ENCODE measurements at places on chromosomes 2 and 18.

DNA sequence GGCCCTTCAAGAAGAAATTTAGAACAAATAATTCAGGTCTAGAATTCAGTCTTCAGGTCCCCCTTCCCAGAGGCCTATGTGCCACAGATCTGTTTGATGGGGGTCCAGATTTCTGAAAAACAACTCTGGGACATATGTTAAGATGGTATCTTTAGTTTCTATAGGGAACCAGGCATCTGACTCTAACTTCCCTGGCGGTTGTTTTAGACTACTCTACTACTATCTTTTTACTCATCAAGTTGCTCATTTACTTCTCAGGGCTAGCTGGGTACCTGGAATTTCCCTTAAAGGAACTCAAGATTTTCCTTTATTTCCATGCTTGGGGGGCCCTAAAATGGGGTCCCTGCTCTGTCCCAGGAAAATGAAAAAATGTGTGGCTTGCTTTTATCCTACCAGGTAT is 114.7 kb upstream of the RAB6C start:
- no peak for DNase-seq

GRCh38 chr18:72161691-72162090 is 382.5 kb downstream of the CBLN2 start:
- no peak for DNase-seq

GRCh38 chr2:240226672-240227537 is 86.4 kb upstream of the OTOS start:
- no peak for DNase-seq

DNA sequence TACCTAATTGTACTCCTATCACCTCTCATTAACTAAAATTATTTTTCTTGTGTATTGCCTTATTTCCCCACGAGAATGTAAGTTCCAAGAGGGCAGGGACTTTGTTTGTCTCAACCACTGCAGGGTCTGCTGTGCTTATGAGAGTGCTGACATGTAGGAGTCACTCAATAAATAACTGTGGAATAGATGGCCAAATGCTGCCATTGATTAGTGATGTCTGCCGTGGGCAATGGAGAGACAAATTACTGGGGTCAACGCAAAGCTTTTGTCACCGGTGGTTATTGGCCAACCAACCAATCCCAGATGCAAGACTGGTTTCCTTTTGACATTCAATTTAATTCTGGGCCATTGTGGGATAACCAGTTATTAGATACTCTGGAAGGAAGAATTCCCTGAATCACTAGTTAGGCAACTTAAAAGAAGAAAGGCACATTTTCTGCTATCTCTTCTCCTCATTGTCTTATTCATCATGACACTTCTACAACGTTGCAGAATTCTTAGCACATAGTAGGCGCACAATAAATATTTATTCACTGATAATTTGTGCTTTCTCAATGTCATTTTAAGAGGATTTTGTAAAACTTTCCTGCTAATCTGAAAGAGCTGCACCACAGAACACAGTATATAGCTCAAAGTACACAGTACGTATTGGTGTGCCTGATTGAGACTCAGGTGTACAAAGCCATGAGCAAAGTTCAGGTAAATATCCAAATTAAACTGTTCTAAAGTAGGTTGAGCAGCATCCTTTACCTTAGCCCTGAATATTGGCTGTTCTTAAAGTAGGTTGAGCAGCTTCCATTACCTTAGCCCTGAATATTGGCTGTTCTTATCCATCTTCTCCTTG is 95.9 kb downstream of the ACTR3 start:
- no peak for DNase-seq

GRCh38 chr2:144705328-144706245 is 185.7 kb upstream of the ZEB2 start:
- DNase-seq: no peak

DNA sequence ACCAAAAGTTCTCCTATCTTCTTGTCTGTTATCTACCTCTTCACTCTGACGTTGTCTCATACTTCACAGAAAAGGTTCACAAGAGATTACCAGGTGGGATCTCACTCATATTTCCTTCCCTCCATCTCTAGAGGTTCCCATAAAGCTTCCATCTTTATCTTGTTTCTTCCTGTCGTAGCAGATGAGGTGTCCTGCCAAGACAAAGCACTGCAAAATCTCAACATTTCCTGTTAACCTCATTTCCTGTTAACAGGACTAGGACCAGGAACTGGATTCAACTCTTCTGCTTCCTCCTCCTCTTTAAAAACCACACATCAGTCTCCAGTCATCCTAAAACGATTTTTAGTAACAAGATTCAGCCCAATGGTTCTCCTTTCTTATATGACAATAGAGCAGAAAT is 512.8 kb upstream of the NRP2 start:
- no peak for DNase-seq

- peak; percentile 80 for DNase-seq
Observed at GRCh38 chr2:27380626-27381545, at the start of gene ZNF513. Gene ZNF513, minus strand, starts transcription at chr2:27380734. Its CDS starts 208 bp downstream, at chr2:27380526.

GRCh38 chr2:156383798-156384197 is 51.3 kb upstream of the NR4A2 start:
- DNase-seq: no peak

DNA sequence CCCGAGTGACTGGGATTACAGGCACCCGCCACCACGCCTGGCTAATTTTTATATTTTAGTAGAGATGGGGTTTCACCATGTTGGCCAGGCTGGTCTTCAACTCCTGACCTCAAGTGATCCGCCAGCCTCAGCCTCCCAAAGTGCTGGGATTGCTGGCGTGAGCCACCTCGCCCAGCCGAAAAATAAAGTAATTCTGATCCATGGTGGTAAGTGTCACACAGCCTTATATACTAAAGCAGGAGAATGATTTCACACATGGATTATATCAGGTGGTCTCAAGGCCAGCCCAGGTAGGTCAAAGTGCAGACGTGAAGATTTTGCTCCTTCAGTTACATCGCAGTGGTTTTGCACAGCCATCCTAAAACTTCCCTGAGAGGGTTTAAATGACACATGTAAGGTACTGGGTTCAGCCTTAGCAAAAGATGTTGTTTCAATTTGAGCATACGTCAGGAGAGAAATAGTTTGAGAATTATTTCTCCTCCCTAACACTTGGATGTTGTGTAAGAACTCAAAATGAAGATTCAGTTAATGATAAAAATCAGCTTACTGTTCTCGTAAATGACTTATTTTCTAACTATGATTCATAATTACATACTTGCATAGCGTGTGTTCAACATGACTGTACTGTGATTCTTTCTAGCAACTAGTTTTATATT is 93.0 kb upstream of the SLC39A10 start:
- DNase-seq: no peak

GRCh38 chr2:25018681-25019080 is 23.2 kb upstream of the EFR3B start:
- DNase-seq: no peak

DNA sequence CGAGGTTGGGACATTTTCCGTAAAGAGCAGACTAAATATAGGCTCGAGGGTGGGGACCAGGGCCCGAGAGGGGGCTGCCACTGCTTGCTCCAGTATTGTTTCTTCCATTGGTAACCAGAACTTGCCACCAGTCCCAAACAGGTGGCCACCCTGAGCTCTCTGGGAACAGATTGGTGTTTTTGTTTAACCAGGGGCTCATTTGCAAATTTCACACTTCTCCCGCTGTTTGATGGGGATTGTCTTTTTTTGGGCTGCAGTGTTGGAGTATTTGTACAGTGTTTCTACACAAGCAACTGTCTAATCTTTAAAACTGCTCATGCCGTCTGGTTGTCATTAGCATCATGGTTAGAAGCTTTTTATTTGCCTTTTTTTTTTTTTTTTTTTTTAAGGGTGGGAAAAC is 8.5 kb downstream of the AGAP1 start:
- no peak for DNase-seq

- DNase-seq: no peak
Observed at GRCh38 chr18:12306752-12307700, 1.0 kb upstream of the TUBB6 start.

DNA sequence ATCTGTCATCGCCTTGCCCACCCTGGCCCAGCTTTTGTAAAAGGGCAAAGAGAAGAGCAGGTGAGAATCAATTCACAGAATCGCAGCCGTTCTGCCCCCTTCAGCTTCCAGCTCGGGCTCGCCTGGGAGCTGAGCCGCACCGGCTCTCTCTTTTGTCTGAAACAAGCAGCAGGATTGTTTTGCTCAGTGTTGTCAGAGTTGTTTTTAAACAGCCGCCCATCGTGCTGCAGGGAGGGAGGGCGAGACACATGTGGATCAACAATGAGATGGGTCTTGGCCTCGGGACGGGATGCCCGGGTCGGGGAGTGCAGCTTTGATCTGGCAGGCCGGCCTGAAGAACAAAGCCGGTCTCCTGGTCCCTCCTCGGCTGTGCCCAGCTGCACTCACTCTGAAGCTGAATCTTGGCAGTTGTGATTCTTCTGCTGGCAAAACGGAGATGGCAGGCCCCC is 39.7 kb upstream of the HDAC4 start:
- DNase-seq: no peak

DNA sequence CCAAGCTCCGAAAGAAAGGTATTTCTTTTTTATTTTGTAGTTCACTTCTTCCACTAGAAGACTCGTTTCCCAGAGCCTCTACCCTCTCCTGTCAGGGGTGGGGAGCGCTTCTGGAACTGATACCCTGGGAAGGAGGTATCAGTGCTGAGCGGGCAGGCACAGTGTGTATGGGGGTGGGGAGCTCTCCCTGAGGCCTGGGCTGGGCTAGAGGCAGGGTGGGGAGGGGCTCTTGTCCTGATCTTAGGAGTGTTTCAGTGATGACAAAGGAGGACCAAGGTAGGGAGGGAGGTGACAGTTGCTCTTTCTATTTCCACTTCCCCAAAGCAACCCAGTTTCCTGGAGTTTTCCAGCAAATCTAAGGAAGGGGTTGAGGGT is 65.4 kb downstream of the ARHGAP25 start:
- no peak for DNase-seq

- DNase-seq: no peak
Observed at GRCh38 chr18:48992133-48992532, 41.4 kb upstream of the SMAD7 start.

- DNase-seq: no peak
Observed at GRCh38 chr2:38722271-38723061, 28.7 kb downstream of the SRSF7 start.

DNA sequence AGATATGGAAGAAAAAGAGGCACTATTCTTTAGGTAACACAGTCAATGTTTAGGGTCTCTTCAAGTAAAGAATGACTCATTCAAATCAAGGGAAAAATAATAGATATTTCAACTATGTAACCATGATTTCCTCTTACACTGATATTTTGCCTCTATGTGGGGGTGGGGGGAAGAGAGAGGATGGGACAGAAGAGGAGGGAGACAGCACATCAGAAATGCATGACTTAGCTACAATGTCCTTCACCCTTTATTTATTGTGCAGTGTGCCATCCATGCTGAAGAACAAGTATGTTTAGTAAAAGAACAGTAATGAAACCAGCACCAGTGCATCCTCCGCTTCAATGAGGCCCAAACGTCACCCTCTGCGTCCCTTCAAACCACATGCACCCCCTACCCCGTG is 204.8 kb downstream of the HDAC4 start:
- DNase-seq: no peak

- no peak for DNase-seq
Observed at GRCh38 chr2:239963646-239964205, 61.4 kb downstream of the NDUFA10 start.

GRCh38 chr2:128416806-128417205 is 98.1 kb upstream of the HS6ST1 start:
- no peak for DNase-seq

GRCh38 chr18:28729321-28729720 is 552.4 kb upstream of the CDH2 start:
- DNase-seq: no peak

- no peak for DNase-seq
Observed at GRCh38 chr2:68387408-68388350, 22.6 kb downstream of the PLEK start.

DNA sequence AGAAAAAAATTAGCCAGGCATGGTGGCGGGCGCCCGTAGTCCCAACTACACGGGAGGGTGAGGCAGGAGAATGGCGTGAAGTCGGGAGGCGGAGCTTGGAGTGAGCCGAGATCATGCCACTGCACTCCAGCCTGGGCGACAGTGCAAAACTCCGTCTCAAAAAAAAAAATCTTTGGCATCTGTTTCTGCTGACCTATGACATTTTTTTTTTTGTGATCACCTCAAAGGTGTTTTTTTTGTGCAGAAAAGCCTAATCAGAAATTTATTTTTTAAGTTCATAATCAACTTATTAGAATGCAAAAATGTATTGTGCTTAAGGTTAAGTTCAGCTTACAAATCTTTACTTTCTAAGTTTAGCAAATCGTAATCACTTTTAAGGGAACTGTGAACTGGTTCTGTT is 45.6 kb downstream of the NAB1 start:
- DNase-seq: no peak

DNA sequence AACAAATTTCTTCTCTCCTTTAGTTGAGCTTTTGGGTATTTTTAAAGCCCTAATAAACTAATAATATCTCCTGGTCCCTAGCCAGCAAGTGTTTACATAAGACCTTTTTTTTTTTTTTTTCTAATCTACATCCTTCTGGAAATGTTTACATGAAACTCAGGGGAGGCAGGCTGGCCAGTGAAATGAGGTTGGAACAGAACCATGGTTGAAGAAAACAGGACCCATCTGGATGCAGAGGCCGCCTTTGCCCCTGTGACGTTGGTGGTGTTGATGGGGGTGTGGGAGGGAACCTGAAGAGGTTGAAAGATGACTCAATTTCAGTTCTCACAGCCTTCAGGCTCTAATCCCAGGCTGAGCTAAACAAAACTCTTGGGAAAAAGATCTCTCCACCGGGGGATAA is 118.5 kb downstream of the NRP2 start:
- DNase-seq: no peak

DNA sequence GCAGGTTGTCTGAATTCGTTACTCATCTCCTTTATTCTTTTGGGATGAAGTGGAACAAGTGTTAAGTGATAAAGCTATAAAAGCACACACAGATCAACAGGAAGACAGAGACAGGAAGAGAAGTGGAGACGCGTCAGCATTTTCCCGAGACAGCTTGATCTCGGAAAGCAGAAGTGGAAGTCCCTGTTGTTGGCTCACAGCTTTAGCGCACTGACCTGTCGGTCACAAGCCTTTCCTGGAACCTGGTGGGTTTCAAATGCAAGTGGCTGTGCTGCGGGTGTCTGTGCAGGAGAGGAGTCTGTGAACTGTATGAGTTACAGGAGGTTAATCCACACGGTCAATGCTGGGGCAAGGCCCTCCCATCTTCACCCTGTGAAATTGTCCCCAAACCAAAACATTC is 116.6 kb upstream of the PELI1 start:
- peak; percentile 24 for DNase-seq

DNA sequence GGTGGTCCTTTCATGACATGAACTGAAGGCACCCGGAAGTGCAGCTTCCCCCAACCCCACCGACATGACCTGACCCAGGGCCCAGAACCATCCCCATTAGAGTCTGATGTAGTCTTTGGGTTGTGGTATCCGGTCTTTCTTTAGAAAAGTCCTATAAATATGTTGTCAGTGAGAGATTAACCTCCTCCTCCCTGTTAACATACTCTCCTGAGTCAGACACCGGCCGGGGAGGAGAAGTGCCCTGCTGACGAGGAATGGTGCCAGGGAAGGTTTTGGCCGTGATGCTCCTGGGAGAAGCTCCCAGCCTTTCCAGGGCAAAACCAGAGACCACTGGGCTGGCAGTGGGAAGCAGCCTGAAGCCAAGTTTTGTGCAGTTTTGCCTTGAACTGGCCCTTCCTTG is 109.0 kb downstream of the LAMA3 start:
- no peak for DNase-seq
